ENCODE measurements at places on chromosomes 2 and 18.

GRCh38 chr2:156445296-156446220 lies 9.4 kb downstream of the GPD2 start:
- peak; percentile 92 for DNase-seq

- DNase-seq = no peak
These were observed 36.0 kb upstream of the SCN1A start for GRCh38 chr2:166163775-166164174.

- peak; percentile 37 for DNase-seq
These were observed 26.1 kb downstream of the KCTD18 start for GRCh38 chr2:200483729-200484198.

- peak; percentile 88 for DNase-seq
These were observed 41.7 kb upstream of the MALL start for GRCh38 chr2:110157153-110157793.

DNA sequence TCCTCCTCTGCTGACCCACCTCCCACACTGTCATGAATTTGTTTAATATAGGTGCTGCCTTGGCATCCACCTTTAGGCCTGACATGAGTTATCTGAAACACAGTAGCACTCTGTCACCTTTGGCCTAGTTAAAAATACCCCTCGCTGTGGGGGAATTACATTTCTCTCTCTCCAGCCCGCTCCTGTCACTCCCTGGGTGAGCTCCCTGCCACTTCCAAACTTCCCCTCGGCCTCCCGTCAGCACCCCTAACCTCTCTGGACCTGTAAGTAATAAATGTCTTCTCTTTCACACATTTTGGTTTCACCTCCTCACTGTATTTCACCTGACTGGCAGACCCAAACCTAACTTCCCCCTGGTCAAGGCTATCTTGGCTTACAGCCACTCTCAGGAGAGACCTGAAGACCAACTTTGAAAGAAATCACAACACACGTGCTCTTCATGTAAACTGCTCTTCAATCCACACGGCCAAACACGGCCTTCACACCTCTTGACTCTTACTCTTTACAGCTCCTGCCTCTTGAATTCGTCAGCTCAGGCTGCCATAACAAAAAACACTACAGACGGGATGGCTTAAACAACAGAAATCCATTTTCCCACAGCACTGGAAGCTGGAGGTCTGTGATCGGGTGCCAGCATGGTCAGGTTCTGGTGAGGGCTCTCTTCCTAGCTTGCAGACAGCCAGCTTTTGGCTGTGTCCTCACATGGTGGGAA lies 28.3 kb downstream of the REEP1 start:
- no peak for DNase-seq

DNA sequence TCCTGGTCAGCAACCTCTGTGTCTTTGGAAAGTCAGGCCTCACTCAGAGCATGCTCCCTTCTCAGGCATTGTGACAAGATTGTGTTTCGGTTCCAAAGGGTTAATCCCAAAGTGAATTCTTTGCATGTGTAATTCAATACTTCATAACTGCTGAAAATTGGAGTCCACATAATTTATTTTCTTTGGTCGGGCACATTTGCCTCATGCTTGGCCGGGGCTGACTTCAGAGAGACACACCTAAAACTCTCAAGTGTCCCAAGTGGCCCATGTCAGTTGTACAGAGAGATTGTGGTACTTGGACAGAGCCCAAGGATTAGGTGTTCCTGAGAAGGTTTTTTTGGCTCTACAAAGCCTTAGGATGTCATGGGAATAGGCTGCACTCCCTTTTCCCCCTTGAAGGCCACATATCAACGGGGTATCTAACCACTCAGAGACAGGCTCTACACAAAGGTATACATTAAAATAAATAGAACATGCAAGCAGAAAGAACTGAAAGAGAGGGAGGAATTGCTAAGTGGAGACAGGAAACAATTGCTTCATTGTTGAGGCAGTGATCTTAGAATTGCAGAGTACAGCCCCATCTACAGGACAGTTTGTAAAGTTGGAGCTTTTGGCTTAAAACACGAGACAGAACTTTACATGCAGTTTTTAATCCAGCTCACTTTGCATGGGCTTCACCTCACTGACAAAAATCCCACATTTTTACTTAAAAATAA lies 1232.3 kb upstream of the ZEB2 start:
- peak; percentile 91 for DNase-seq

DNA sequence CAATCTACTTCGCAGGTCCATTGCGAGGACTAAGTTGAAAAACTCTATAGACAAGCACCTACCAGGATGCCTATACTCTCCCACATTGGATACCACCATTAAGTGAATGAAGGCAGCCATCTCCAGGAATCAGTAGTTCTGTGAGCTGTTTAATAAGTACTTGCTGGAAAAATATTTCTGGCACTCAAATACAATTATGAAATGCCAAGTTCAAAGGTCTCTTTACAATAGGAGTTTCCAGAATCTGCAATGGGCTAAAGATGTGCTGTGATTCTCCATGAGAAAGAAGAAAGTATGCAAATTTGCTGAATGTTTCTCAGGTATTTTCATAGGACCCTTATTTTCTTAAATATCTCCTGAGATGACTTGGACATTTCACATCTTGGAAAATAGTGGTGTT lies 103.0 kb downstream of the AP1S3 start:
- DNase-seq = peak; percentile 18

GRCh38 chr2:130966149-130966774 lies 127.0 kb downstream of the FAM168B start:
- no peak for DNase-seq

DNA sequence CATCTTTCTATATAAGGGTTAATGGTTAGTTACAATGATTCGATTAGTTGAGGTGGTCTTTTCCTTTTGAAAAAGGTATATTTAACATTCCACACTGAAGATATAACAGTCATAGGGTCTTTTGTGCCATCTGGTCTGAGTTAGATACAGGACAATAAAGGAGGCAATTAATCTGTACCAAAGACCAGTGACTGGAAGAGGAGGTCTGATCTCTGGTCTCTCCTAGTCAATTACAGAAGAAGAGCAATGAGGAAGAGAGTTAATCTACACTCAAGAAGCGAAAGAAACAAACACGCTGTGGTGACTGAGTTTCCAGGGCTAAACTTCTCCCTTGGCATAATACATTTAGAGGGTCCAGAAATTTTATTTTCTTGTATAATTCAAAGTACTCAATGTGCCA lies 20.7 kb upstream of the RMDN2 start:
- no peak for DNase-seq

DNA sequence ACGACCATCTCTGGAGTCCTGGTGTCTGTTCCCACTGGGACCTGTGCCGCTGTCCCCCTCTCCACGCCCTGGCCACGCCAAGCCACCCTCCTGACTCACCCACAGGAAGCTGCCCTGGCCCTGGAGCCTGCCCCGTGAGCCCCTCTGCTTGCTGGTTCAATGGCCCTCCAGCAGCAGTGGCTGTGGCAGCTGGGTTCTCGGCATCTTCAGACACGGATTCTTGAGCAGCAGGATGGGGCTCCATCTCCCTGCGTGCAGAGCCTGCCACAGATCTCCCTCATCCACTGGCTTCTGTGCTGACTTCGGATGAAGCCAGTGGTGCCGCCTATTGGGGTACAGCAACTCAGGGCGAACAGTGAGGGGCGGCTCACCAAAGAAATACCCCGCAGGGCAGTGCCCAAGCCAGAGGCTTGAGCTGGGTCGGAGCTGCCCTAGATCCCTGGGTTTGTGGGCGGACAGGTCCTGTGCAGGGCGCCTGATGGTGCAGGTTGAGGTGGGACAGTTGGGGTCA lies 14.0 kb downstream of the CAPN10 start:
- DNase-seq = no peak

GRCh38 chr18:47780011-47780725 lies 150.3 kb downstream of the SMAD2 start:
- no peak for DNase-seq

DNA sequence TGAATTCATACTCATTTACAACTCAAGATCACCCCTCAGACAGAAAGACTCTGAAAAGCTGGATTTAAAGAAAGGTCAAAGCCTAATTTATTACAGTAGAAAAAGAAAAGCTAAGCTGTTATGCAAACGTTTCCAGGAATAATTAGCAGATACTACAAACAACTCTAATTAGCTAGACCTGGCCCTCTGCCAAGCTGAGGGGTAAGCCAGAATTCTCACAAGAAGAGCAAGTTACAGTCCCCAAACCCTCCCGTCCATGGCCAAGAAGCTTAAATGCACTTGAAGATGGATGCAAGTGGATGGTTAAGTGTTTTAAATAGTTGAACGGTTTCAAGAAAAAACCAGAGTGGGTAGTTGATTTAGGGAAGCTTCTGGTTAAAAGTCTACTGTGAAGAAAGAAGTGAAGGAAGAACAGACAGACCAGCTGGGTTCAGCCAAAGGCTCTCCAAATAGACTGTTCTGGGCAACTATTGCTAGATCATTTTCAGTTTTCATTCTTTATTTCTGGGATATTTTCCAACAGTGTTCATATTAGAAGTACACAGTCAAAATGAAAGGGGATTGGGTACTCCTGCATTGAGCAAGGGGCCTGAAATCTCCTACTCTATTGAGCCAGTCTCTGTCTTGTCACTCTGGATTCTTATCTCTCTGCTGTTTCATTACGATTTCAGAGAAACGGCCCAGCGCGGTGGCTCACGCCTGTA lies 4.8 kb downstream of the LMAN2L start:
- peak; percentile 5 for DNase-seq

GRCh38 chr2:188522517-188522916 lies 230.8 kb downstream of the GULP1 start:
- peak; percentile 54 for DNase-seq

DNA sequence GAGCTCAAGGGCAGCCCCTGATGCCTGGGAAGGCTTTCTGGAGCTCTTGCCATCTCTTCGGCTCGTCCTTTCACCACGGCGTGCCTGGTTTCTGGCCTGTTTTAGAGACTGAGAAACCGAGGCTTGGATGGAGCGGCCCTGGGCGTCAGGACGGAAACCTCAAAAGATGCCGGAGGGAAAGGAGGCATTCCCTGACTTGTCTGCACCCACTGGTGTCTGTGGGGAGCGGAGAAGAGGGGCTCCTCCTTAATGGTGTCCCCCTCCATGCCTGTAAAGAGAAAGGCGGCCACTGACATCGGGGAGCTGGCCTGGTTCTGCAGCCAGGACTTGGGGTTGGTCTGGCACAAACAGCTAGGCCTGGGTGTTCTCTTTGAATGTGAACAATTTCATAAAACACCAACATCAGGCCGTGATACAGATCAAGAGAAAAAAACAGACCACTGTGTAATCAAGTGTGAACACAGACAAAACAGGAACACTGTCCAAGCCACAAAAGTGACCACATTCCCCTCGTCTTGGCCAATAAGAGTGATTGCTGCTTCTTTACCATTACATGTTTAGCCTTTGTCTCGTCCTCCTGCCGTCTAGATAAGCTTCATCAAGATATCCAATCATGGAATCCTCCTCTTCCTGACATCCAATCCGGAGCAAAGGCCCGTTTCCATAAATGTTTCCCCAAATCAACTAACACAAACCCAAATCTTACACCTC lies 633 bp upstream of the ILKAP start:
- DNase-seq = no peak

DNA sequence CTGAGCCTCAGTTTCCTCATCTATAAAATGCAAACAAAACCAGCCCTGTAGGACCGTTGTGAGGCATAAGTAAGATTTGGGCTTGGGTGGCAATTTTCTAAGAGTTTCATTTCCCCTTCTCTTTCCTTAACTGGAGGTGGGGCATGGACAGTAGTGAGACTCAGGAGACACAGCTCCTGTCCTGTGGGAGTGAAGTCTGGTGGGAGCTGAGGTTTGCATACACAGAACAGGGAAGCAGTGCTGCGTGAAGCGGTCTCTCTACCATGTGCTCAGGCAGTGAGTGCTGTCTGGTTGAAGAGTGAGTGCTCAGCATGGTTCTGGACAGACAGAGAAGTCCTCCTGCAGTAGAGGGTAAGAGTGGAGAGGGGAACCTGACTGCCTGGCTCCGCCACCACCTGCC lies 62.3 kb upstream of the MCFD2 start:
- DNase-seq = no peak

DNA sequence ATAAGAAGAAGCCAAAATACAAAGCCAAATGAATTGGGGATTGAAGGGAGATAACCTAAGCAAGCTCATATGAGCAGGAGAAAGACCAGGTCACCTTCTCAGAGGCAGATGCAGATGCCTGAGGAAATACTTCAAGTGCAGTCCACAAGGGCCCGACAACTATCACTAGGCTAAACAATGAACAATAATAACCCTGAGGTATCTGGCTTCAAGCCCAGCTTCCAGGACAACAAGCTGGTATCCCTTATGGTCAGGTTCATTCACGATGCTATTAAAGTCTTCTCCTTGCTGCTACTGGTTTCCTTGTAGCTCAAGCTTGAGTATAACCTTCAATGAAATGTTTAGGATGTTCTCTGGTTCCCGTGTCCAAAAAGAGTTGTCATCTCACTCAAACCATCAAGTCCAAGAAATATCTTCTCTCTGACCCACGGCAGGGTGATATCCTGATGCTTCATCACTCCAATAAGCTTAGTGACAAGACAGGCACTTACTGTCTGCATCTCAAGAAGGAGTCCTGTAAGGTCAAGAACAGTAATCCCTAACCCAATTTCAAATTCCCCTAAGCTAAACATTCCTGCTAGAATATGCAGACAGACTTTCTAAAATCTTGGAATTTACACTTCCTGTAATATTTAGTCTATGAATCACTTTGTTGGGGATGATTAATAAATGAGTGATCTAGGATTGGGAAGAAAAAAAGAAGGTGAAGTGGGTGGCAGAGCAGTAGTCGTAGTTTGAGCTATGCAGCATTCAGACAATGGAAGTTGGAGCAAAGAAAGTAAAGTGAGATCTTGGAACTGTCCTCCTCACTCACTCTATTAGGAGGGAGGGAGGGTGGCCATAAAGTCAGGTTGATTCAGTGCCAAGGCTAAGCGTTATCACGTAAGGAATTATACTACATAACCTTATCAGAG lies 33.1 kb downstream of the CHN1 start:
- DNase-seq = peak; percentile 60

- peak; percentile 69 for DNase-seq
These were observed 146.4 kb upstream of the SPATS2L start for GRCh38 chr2:200159829-200160781.

DNA sequence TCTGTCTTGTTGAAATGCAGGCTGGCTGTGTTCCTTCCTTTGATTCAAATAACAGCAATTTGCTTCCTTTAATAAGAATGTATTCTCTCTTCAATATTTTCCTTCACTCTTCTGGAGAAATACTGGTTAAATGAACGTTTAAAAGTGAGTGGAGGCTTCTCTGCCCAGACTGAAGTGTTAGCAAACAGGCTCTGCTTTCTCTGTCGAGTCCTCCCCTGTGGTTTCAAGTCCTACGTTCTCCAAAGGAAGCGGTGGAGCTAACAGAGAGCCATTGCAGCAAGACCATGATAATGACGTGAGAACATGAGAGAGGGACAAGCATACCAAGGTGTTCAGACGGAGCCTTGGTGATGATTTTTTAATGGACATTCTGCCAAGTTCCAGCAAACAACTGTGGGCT lies 26.2 kb upstream of the PID1 start:
- peak; percentile 50 for DNase-seq

GRCh38 chr2:118527571-118527970 lies 319.9 kb downstream of the EN1 start:
- peak; percentile 17 for DNase-seq

- peak; percentile 98 for DNase-seq
These were observed 96.7 kb upstream of the COL5A2 start for GRCh38 chr2:189276277-189276676.

DNA sequence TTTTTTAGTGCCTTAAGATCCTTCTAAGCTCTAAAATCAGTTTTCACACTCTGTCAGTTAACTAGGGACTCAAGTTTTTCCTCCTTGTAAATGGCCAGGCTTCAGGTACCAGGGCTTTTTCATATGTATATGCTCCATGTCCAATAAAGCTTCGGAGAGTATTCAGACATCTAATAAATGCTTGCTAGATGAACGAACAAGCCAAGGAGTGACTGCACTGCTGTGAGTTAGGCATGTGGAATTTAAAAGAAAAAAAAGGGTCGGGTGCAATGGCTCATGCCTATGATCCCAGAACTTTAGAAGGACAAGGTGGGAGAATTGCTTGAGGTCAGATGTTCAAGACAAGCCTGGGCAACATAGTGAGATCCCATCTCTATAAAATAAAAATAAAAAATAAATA lies 81.9 kb downstream of the CDH2 start:
- DNase-seq = peak; percentile 37
